Fibroblast of skin of scalp (primary cell): ENCODE measurements at places on chromosomes 5 and 9.

GRCh38 chr9:22044583-22044982 is 35.5 kb upstream of the CDKN2B start:
- peak; percentile 77 for DNase-seq

DNA sequence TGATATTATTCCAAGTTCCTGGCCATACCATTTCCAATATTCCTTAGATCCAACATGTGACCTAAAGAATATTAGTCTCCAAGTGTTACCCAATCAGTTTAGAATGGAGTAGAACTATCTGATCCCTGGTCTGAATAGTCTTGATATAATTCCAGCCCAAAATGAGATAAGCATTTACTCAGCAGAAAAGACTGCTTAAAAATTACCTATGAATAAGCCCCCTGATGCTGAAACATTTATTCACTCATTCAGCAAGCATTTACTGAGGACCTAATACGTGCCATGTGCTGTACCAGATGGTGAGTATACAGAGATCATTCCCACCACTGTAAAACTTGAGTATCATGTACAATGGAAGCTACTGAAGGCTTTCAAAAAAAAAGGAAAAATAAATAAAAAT is 157.0 kb downstream of the FAM114A2 start:
- DNase-seq, result no peak

- DNase-seq, result no peak
Measured at GRCh38 chr5:31287985-31288384, 94.5 kb downstream of the CDH6 start.

GRCh38 chr9:75869236-75869635 is 21.2 kb upstream of the PCSK5 start:
- no peak for DNase-seq

DNA sequence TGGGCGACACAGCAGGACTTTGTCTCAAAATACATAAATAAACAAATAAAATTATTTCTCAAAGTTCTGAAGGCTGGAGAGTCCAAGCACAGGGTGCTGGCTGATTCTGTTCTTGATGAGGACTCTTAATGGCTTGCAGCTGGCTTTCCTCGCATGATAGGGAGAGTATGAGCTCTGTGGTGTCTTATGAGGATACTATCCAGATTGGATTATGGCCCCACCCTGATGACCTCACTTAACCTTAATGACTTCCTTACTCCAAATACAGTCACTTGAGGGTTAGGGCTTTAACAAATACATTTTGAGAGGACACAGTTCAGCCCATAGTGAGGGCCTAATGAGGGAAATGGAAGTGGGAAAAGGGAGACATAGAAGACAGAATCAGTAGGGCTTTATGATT is 87.7 kb downstream of the FOCAD start:
- DNase-seq, result no peak

GRCh38 chr5:112248623-112249022 is 170.5 kb downstream of the EPB41L4A start:
- DNase-seq, result no peak
